Suppressor macrophage treated with lipopolysaccharide for 4 hours (primary cell): ENCODE measurements at places on chromosomes 7 and 10.

- DNase-seq: no peak
Measured at GRCh38 chr7:30032310-30033125, 4.3 kb downstream of the PLEKHA8 start.

- DNase-seq: no peak
Measured at GRCh38 chr7:127976056-127976737, 55.0 kb downstream of the LRRC4 start.

DNA sequence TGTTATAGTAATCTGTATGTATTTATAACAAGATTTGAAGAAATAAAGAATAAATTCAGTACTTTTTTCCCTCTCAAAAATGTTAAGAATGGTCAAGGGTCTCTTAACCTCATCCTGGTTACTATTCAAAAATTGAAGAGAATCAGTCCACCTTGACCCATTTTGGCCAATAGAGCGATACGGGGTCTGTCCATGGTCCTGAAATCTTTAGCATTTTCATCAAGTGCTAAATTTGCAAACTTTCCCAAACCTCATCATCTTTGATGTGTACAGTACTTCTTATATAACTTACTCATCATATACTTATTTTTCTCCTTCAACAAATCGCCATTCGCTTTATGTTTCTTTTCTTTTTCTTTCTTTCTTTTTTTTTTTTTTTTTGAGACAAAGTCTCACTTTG lies 23.6 kb downstream of the TMEM178B start:
- DNase-seq: peak; percentile 2

DNA sequence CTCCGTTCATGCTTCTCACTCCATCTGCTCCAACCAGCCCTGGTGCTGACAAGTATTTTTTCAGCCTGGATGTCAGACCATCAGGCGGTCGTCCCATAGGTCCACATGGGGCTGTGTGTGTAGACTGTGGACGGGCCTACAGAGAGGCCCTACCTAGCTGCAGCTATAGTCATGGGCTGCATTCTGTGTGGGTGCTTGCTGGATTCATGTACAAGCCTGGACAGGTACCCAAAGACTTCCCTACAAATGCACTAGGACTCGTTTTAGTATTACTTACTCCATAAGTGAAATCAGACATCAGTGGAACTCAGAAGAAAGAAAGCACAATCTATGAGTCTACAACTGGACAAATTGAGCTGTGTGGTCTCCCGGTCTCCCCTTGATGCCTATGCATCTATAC lies 146.8 kb downstream of the PKD1L1 start:
- DNase-seq: no peak

DNA sequence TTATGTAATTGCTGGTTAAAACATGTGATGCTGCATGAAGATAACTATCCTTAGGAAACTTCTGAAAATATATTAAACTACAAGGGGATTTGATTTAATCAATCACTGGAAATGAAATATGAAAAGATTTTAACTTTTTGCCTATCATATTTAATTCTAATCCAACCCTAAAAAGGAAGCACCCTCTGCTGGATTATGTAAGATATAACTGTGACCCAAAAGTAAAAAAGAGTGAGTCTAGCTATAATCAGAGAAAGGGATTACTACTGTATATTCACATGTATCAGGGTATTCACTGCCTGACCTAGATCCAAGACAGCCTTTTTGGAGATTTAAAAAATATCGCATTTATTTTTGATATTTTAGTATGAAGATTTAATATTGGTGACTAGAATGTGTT lies 295.5 kb downstream of the MDFIC start:
- DNase-seq: peak; percentile 5

DNA sequence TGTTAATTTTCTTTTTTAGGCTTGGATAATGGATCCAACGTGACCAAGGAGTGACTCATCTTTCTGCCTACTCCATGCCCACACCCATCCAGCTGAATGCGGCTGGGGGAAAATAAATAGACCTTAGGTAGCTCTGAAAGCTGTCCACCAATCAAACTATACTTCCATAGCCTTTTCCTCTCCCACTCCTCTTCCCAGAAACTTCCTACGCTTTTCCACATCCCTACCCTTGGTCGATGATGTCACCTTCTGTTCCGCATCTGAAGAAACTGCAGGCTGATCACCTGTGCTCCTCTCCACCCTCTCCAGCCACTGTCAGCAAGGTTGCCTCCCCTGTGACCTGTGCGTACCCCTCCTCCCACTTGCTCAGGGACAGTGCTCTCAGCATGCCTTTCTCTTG lies 359.8 kb upstream of the KLF6 start:
- no peak for DNase-seq

DNA sequence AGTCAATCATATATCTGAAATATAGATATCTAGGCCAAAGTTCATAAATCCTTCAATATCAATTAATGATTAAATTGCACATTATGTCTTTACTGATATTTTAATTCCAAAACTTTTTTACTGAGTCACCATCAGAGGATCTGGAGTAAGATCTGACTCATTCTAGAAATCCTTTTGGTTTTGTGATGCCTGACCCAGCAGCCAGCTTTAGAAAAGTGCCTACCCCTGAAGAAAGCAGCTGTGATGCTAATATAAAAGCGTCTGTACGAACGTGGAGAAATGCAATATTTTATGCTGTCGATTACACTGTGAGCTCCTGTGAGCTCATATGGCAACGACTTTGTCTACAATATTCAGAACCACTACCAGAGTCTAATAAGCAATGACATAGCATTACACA lies 142.5 kb upstream of the LRRTM3 start:
- no peak for DNase-seq

DNA sequence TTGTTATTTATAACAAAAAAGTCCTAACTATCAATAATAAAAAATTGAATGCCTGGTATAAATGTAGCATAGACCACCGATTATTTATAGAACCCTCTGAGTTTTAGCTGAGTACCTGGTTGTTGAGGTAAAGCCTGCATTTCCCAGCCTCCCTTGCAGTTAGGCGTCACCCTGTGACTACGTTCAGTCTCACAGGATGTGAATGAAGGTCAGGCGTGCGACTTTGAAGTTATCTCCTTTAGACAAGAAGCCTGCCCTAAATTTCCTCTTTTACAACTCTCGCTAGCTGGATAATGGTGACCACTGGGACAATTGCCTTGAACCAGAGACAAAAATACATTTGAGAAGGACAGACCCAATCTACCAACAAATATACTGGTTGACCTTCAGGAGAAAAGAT lies 67.5 kb upstream of the TES start:
- no peak for DNase-seq

DNA sequence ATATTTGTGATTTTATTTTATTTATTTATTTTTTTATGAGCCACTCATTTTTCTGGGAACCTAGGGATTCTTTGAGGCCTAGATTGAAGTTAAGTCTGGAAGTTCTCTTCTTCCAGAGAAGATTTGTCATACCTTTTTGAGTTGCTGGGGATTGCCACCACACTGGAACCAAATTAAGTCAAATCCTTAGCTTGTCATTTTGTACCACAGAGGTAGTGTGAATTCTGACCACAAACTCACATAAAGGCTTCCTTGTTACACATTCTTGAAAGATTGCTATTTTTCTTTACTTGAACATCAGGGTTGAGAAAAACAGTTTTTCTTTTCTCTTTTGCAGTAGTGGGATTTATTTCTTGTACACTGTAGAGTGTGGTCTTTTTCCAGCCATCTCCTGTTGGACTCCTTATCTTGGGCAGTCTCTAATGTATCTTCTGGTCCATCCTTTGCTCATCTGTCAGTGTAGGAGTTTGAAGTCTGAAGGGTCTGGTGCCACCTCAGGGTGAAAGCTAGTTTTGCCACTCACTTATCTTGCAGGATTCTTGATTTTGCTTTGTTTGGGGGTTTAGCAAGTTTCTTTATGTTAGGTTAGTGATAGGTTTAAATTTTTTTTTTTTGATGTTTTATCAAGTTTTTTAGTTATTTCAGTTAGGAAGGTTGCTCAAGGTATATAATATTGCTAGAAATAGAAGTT lies 24.8 kb downstream of the PCBD1 start:
- DNase-seq: no peak

GRCh38 chr10:70927189-70927943 lies 39.0 kb upstream of the PCBD1 start:
- peak; percentile 16 for DNase-seq

- no peak for DNase-seq
Measured at GRCh38 chr7:157693071-157693520, 356.3 kb downstream of the DNAJB6 start.

- no peak for DNase-seq
Measured at GRCh38 chr7:22855049-22855392, 32.4 kb upstream of the TOMM7 start.

GRCh38 chr7:83613232-83613631 lies 35.7 kb downstream of the SEMA3E start:
- no peak for DNase-seq

- DNase-seq: no peak
Measured at GRCh38 chr10:47452495-47453140, 31.3 kb downstream of the ANXA8 start.

DNA sequence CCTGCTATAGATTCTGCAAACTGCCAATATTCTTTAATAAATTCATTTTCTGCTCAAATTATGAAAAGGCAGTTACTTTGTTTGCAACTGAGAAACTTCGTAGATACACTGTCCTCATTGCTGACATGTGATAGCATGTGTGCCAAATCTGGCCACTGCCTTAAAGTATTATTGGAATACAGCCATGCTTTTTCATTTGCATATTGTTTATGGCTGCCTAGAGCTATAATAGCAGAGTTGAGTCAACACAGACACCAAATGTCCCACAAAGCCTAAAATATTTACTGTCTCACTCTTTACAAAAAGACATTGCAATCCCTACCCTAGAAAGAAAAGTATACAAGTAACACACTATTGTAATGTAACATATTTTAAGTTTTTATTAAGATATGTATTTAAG lies 647.4 kb downstream of the XPNPEP1 start:
- DNase-seq: no peak

DNA sequence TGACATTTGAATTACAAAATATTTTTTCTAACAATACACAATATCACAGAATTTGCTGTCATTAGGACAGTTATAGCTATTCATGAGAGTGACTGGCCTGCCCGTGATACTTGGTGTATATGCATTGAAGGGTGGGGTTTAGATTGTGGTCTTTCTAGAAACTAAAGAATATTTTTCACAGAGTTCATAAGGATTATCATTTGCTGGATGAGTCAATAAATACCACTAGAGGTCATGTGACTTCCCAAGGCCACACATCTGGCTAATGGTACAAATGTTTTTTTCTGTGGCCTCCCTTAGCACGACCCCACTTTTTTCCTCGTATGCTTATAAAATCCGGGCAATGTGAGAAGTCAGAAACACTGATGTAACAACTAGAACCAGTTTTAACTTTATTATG lies 5.2 kb downstream of the OPTN start:
- no peak for DNase-seq

DNA sequence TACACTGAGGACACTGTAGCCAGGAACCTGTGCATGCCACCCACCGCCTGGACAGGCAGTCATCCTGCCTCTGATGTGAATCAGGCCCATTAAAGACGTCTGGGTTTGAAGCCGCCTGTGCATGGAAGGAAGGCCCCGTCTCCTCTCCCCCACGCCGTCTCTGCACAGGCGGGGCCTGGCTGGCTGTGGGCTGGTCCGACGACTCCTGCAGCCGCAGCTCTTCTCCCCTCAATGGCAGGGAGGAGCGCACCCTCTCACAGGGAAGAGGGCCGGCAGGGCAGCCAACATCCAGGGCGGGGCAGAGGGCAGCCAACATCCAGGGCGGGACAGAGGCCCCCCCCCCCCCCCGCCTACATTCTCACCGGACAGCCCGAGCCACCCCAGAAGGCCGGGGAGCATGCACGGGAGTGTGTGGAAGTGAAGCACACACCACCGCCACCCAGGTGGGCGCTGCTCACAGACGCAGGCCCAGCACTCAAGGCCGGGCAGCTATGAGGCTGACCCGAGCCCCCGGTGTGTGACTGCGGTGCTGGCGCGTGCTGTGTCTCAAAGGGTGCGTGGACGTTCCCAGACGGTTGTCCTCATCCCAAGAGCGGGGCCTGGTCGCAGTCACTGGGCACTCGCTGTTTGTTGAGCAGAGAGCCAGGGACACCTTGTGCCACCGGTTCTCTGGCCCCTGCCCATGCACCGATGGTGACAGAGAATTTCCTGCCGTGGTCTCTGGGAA lies 19.1 kb downstream of the DPYSL4 start:
- no peak for DNase-seq

GRCh38 chr10:9781666-9782065 lies 1236.0 kb upstream of the CELF2 start:
- no peak for DNase-seq

DNA sequence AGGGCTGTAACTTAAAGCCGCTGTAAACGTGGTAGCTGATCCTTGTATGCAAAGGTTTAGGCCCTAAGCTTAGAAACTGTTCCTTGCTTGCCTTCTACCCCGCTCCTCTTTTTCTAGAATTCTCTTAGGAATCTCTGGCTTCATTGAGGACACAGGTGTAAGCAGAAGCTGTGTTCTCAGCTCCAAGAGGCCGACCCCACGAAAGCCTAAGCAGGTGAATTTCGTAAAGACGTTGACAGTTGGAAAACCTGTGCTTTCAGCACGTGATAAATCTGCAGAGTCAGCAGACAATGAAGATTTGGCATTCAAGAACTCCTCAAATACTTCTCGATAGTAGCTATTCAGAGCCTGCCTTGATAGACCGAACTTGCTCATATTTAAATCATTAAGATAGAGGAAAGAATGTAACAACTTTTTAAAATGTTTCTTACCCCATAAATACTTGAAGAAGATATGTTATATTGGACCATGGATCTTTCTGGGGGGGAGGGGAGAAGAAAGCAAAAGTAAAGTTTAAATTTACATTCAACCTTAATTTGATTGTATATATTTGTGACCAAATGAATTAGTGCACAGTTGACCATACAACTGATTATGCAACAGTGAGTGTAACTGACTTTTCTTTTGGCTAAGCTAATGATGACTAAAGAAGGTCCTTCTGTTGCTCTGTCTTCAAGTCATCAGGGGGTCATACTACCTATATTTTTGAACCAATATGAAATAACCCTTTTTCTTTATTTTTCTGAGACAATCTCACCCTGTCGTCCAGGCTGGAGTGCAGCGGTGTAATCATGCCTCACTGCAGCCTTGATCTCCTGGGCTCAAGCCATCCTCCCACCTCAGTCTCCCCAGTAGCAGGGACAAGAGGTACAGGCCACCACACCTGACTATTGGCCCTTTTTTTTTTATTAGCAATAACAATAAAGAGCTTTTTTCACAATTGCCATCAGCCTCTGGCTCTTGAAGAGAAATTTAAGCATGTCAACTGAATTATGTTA lies 1.2 kb upstream of the GDI2 start:
- peak; percentile 43 for DNase-seq

- no peak for DNase-seq
Measured at GRCh38 chr10:9807846-9808245, 1209.8 kb upstream of the CELF2 start.

- DNase-seq: no peak
Measured at GRCh38 chr7:44213877-44214388, 13.2 kb downstream of the YKT6 start.

DNA sequence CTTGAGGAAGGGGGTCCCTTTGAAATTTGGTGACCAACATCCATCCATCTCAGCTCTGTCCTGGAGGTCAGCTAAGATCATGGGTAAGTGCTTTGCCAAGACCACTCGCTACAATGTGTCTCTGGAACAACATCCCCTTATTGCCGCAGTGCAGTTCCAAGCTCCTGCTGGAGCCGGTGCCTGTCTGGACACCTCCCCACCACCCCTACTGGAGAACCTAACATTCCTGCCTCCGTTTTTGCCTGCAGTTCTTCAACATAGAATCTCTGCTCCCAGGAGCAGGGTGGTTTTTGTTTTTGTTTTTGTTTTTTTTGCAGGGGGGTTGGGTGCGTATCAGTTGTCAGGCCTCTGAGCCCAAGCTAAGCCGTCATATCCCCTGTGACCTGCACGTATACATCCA lies 51.2 kb upstream of the FXYD4 start:
- DNase-seq: no peak

GRCh38 chr7:91566402-91566732 lies 302.1 kb downstream of the FZD1 start:
- DNase-seq: no peak
